ENCODE measurements at places on chromosomes 2 and 18.

DNA sequence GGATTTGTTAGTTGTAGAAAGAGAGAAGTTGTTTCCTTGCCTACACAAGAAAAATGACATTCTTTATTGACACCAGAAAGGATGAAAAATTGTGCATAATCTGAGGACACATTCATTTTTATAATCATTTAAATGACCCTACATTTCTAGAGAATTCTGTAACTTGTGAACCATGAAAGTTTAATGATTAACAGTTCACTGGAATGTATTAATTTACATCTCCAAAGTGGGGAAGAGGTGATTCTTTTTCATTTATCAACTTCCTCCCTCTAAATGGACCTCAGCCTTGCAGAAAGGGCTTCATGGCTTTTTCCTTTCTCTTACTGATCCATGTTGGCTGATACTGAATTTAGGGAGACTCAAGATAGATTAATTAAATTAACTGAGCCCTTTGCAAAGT, 565.2 kb upstream of the LINC00305 start:
- no peak for DNase-seq

DNA sequence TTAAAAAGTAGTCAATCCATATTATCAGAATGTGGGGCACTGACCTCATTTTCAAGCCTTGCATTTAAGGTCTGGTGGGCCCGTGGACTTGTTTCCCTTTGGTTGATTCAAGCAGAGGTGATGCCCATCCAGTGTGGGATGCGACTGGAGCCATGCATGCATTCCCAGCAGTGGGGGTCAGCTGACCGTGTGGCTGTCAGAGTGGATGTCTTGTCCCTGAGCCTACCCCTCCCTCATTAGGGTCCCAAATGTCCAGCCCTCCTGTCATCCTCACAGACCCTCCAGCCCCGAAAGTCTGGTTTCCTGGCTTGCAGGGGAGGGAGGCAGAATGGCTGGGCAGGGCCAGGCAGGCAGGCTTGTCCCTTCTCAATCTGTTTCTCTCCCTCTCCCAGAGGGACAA, 67.3 kb upstream of the SH3RF3 start:
- no peak for DNase-seq

DNA sequence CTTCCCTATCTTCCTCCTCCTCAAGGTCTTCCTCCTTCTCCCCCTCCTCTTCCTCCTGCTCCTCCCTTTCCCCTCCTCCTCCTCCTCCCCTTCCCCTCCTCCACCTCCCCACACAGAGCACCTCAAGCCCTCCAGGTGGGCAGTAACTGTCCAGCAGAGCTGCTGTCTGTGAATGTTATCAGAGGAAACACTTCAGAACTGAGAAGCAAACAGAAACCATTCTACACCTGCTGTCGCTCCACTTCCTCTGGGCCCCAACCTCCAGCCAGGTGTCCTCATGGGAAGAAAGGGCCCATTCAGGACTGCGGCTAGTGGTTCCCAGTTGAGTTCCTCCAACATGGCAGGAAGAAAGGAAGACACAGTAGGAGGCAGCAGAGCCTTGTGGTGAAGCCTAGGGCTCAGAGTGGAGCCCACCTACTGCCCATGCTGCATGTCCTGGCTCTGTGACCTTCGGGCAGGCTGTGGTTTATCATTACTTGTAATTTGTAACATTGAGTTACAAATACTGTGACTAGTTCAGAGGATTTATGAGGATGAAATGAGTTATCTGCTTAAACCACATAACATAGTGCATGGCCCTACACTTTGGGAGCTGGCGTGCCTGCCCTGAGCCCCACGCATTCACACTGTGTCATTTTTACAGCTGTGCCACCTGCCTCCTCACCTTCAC, 165.9 kb upstream of the ID2 start:
- peak; percentile 46 for DNase-seq

DNA sequence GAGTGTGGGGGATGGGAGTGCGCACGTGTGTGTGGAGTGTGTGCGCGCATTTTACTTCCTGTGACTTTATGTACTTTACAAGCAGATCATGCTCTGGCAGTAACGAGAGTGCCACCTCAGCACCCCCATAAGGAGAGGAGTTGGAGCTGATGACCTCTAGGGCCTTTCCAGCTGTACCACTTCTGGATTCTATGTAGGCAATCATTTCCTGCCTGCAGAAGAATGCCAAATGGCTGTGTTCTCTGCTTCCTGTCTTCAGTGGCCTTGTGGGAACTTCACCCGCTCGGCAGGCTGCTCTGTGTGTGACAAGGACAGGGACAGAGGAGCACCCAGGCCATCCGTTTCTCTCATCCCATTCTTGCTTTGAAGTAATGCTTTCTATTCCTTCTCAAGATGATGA, 22.8 kb upstream of the ZNF385B start:
- DNase-seq = no peak

- peak; percentile 68 for DNase-seq
Observed at GRCh38 chr2:198296665-198297308, 492.4 kb downstream of the PLCL1 start.

DNA sequence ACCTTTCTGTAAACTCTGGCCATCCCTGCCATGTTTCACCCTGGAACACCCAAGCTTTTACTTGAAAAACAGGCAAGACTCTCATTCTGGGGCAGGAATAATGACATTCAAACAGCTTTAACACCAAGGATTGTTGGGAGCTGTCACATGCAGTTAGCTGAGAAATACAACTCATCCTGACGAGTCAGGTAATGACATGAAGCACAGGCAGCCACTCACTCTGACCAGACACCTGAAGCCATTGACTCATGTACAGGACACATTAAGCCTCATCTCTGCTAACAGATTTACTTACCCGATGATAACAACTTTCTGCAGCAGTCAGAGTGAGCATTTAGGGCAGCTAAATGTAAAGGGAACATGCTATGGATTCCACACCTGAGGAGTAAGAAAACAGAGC, 163.1 kb upstream of the PGAP1 start:
- DNase-seq = no peak

Measured in CD4-positive, alpha-beta T cell treated with Interleukin-17A for 1 hour (primary cell).